ENCODE measurements at places on chromosomes 1 and 21.

DNA sequence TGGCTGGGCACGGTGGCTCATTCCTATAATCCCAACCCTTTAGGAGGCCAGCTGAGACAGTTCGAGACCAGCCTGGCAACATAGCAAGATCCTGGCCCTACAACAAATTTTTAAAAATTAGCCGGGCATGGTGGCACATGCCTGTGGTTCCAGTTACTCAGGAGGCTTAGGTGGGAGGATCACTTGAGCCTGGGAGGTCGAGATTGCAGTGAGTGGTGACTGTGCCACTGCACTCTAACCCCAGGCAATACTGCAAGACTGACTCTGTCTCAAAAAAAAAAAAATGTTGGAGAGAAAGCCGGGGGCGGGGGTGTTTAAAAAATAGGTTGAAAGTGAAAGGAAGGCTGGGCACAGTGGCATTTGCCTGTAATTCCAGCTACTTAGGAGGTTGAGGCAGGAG lies 16.5 kb downstream of the CLDN19 start:
- DNase-seq, result no peak

DNA sequence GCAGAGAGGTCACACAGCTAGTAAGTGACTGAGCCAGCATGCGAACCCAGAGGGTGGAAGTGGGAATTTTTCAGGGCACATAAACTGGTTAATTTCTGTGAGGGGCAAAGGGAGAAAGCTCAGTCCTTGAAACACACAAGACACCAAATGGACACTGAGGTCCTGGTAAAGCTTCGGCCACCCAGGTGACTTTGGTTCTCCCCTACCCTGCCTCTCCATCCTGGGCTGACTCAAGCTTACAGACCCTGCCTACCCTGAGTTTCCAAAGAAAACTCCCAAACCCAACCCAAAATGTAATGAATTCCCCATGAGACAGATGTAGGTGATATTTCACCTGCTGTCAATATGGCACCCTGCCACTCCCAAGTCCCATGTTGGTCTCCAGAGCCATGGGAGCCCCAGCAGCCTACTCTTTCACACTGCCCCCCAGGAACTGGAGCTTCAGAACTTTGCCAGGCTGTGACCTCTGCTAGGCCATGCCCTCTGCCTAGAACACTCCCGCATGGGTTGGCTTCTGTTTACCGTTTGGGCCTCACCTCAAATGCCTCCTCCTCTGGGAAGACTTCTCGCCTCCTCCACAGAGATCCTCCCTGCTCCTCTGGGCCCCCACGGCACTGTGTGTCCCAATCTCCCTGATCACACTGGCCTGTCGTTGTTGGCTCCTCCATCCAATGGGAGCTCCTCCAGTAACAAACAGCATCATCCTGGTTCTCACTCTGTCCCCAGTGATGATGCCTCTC lies 3.7 kb upstream of the LRP8 start:
- DNase-seq, result no peak

- no peak for DNase-seq
Measured at GRCh38 chr1:186875896-186876835, 47.4 kb downstream of the PLA2G4A start.

DNA sequence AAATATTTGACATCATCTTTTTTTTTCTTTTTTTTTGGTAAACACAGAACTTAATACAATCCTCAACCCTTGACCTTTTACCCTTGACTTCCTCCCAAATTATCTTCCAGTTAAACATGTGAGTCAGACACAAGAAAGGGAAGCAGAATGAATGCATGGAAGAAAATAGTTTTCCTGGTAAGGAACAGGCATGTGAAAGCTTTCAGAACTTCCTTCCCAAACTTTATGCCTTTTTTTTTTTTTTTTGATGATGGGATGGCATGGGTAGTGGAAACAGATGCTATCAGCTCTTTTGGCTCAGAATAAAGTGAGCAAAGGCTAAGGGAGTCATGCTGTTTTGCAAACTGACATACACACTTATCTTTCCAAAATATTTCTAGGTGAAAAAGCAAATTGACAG lies 1079.1 kb downstream of the TTLL7 start:
- DNase-seq, result no peak

- no peak for DNase-seq
Measured at GRCh38 chr1:14765773-14766172, 167.3 kb downstream of the KAZN start.

- no peak for DNase-seq
Measured at GRCh38 chr1:11944358-11944931, 9.9 kb downstream of the PLOD1 start.

- DNase-seq, result no peak
Measured at GRCh38 chr1:237999426-238000052, 108.8 kb upstream of the ZP4 start.

DNA sequence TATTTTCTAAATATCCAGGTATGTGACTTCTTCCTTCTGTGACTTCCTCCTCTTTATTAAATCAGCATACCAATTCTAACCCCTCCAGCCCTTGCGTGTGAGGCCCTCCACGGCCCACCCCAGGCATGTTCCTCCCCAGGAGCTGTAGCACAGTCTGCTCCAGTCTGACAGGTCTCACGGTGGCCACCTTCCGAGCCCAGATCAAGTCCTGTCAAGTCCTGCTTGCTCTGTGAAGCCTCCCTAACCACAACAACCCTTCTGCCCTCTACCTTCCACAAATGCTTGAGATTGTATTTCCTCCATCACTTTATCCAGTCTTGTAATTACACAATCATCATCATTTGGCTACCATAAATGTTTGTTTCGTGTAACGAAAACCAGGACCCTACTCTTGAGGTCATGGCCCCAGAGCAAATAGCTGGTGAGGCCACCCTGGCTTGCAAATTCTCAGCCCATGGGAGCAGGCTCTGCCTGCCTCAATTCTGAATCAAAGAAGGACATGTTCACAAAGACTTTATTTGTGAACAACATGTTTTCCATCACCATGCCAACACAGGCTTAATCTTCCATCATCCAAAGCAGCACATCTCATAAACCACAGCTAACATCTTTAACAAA lies 33.0 kb upstream of the S100A7 start:
- no peak for DNase-seq

DNA sequence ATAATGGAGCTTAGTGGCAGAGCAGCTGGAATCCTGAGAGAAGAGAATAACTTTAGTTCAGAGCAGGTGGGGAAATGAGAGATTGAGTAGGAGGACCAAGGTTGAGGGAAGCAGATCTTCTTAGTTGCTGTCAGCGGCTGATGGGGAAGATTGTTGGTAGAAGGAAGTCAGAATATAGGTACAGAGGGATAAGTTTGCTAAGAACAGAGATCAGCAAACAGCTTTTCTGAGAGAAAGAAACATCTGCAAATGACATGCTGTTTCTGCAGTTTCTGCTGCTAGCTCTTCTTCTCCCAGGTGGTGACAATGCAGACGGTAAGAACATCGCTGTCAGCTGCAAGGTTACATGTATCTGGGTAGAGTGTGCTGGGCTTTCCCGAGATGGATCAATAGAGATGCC lies at the start of gene CD1C:
CD1C (plus strand) TSS at position 113 of the 400 bp plus-strand sequence; CDS start at position 255, 142 bp downstream.
- DNase-seq, result no peak

DNA sequence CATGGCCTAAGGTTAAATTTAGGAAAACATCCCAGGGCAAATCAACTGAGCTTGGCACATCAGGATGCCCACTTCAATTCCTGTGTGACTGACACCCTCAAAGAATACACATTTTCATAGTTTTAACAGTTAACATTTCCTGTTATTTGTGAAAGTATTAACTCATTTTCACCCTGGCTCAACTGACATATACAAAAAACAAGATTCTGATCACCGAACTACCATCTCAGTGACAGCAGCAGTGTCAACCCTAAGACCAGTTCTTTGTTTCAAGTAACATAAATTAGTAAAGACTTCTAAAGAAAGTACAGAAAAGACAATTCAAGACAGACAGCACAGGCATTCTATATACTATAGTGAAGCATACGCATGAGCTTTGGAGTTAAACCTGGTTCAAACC lies 69.0 kb upstream of the SDC3 start:
- DNase-seq, result no peak

GRCh38 chr21:44943686-44944550 lies 4.1 kb downstream of the SLX9 start:
- DNase-seq, result no peak

Data from amygdala (tissue), 56 donors.